ENCODE measurements at places on chromosomes 7 and 10. TPM values are rescaled to one million over a fixed set of nuclear protein-coding genes. Genes with fewer than 3 reads are reported as not detected.

The COBL gene
- total RNA-seq: 25.4 TPM

The PPP1R3C gene
- total RNA-seq: 9.6 TPM

The PPP1R9A gene
- 16.1 TPM for total RNA-seq

The SLC26A3 gene
- not detected for total RNA-seq

The SNCG gene
- 2.6 TPM for total RNA-seq

The GATA3 gene
- total RNA-seq: 0.66 TPM

The ATRNL1 gene
- 6.5 TPM for total RNA-seq

The MOGAT3 gene
- total RNA-seq: not detected

The IGF2BP3 gene
- 0.33 TPM for total RNA-seq

The SNX10 gene
- total RNA-seq: 1.3 TPM

The CHRM2 gene
- not detected for total RNA-seq

The LRRN3 gene
- total RNA-seq: 2.6 TPM

The STAMBPL1 gene
- 26.7 TPM for total RNA-seq

The TAC1 gene
- total RNA-seq: not detected
